ENCODE measurements at places on chromosomes 12 and 14. TPM values are rescaled to one million over a fixed set of nuclear protein-coding genes. Genes with fewer than 3 reads are reported as not detected.

DNA sequence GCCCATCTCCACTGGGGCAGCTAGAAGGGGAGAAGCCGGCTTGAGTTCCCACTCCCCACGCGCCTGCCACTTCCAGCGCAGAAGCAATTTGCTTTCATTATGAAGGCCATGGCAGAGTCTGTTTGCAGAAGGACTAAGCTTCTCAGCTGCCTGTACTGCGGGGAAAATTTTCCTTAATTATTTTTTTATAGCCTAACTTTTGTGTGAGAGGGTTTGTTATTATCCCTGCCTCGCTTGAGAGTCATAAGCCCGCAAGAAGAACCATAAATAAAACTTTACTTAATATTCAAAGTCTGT, 56.0 kb upstream of the DLK1 start:
- DNase-seq, result no peak

- no peak for DNase-seq
Measured at GRCh38 chr12:5557906-5558305, 126.0 kb downstream of the NTF3 start.

DNA sequence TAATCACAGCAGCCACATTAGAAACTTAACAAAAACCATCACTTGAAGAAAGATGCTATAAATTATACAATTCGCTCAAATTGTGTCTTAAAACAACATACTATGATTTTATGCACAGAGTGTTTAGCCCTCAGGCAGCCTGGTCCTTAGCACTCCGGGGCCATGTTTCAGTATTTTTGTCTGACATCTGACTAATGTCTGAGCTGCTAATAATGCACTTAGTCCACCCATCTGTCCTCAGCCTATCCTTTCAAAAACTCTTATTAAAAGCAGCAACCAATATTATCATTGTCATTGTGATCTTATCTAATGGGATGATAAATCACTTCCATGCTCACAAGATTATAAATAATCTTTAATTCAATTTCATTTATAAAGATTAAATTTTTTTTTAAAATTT, 602.7 kb upstream of the FOXG1 start:
- DNase-seq, result no peak

GRCh38 chr12:49678711-49679110, 28.5 kb downstream of the FMNL3 start:
- no peak for DNase-seq

DNA sequence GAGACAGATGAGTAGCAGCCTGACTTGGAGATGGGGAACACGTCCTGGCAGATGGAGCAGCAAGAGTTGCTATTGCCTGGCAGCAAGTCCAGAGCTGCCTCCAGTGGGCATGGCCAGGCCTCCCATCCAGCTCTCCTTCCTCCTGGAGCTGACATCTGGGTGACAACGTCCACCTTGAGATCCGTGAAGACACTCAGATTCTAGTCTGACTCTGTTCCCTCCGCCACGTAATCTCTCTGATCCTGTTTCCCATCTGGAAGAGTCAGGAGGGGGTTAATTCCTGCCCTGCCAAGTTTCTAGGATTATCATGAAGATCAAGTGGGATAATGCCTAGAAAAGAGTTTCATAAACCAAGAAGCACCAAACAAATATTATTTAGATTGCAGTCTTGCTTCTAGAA, 65.3 kb upstream of the FAM181A start:
- no peak for DNase-seq

GRCh38 chr14:70808416-70809224, 693 bp downstream of the MAP3K9 start:
- peak; percentile 51 for DNase-seq

GRCh38 chr14:98731286-98731685, 540.7 kb downstream of the BCL11B start:
- DNase-seq, result no peak

DNA sequence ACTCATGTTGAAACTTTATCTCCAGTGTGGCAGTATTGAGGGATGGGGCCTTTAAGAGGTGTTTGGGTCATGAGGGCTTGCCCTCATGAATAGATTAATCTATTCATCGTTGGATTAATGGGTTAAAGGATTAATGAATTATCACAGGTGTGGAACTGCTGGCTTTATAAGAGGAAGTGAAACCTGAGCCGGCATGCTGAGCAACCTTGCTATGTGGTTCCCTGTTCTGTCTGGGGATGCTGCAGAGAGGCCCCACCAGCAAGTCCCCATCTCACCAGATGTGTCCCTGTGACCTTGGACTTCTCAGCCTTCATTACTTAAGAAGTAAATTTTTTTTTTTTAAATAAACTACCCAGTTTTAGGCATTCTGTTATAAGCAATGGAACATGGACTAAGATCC, 109.6 kb downstream of the DYRK2 start:
- no peak for DNase-seq

GRCh38 chr12:25591144-25591543, 38.1 kb upstream of the LMNTD1 start:
- DNase-seq, result no peak

DNA sequence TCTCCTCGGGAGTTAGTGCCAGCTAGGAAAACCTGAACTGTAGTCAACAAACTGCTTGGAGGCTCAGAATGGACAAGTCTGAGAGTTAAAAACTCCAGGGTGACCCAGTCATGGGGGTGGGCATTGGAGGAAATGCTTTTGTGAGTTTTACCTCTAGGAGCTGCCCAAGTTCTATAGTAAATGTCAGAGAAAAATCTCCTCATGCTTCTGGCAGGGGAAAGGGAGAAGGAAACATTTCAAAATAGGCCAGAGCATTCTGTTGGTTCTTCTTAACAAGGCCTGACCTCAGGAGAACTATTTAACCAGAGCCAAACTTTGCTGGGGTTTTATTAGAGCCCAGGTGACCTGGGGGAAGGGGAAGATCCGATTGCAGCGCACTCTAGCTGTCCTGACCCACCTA, 12.3 kb downstream of the NINJ2 start:
- no peak for DNase-seq

GRCh38 chr14:63578300-63578699, 35.1 kb upstream of the PPP2R5E start:
- peak; percentile 20 for DNase-seq

DNA sequence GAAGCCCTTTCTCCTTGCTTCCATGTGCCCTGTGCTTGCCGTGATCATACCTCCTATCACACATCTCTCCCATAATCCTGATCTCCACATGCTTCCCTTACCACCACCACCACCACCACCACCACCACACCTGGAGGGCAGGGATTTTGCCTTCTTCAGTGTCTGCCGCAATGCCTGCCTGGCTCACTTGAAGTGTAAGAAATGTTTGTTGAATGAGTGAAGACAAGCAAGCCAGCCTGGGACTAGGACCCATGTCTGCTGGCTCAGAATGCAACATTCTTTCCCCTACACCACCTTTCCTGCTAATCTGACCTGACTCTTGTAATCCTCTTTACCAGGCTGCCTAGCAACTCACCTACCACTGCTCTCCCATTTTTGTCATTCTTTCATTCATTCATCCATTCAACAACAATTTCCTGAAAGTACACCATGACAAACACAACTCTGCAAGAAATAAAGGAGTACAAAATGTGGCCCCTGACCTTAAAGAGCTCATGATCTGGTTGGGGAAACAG, 3.5 kb upstream of the NID2 start:
- DNase-seq, result no peak

DNA sequence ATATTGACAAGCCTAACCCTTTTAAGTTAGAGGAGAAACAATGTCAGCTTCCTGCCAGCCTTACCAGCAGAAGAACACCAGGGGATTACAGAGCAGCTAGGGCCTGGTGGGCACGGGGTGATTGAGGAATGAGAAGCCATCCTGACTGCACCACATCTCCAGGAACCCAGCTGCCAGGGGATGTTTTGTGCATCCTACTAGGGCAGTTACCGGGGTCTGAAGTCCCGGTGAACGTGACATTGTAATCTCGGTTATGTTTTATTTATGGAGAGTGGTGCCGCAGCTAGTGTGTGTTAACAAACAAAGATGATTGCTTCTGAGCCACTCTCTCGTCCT, 115.9 kb downstream of the BCL11B start:
- no peak for DNase-seq

DNA sequence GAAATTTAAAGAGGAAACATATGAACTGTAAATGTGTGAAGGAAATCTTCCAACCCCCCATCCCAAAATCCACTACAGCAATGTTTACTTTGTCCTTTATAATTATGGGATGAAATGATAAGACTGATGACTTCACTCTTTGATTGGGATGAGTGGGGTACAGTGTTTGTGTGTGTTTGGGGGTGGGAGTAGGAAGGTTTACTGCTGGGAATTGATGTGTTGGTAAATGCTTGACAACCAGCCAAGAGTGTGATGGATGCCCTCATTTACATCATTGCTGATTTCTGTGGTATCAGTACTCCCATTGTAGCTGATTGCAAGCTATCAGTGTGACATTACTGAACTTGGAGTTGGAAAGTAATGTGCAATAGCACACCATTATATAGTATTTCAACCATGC, 90.9 kb downstream of the KCNMB4 start:
- DNase-seq, result no peak

DNA sequence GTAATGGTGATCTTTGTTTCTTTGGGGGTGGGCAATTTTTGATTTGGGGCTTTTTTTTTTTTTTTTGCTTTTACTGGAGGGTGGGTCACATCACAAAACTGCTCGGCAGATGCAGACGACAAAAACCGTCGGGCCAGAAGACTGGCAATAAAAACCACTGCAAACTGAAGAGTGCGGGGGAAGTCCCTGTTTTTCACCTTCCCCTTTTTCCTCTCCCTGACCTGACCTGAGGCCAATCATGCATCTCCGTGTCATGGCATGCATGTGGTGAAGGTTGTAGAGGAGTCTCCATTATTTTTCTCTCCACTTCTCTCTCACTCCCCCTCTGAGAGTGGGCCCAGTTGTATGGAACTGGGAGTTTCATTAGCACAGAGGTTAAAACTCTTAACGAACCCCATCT, 57.5 kb downstream of the AP5M1 start:
- DNase-seq, result no peak

DNA sequence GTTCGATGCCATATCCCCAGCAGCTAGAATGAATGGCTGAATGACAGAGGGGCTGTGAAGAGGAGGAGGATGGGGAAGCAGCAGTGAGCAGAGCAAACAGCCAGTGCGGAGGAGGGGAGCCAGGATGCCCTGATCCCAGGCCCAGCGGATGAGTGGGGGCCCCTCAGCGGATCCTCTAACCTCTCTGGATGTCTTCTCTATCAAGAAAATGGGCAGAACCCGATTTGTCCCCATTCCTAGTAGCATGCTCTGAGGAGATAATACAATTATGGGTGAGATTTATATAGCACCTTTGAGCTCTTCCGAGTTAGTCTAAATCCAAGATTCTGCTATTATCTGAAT, 30.0 kb upstream of the RPLP0 start:
- no peak for DNase-seq

ENDOU gene
- 0.39 TPM for total RNA-seq

SP1 gene
- total RNA-seq, result 118 TPM

EIF2S3B gene
- total RNA-seq, result 0.96 TPM

RPL10L gene
- total RNA-seq, result not detected

PKP2 gene
- 88.7 TPM for total RNA-seq

DACT1 gene
- not detected for total RNA-seq
